Mesothelial cell of epicardium (in vitro differentiated cells): ENCODE measurements at places on chromosomes 4 and X. TPM values are rescaled to one million over a fixed set of nuclear protein-coding genes. Genes with fewer than 3 reads are reported as not detected.

NIPAL1 gene
- total RNA-seq, result 12.1 to 13.4 TPM (median 13.3 TPM) in 3 replicates

SORBS2 gene
- total RNA-seq, result 9.2 to 11.0 TPM (median 10.1 TPM) in 3 replicates

TEX11 gene
- total RNA-seq, result not detected in 3 replicates

GRCh38 chr4:80071604-80072227 is 1.3 kb downstream of the ANTXR2 start:
- H3K4me1 ChIP-seq, result peaks cover 42% of the 10 kb centered on the region
- no peaks in the 10 kb centered on the region for H3K27me3 ChIP-seq
- peak overlapping the region; percentile 98 for H3K4me3 ChIP-seq
- H3K27ac ChIP-seq, result peak overlapping the region; percentile 71
